Dermis blood vessel endothelial cell (primary cell): ENCODE measurements at places on chromosomes 16 and 17.

GRCh38 chr17:63917646-63918045 lies 993 bp downstream of the GH1 start:
- no peak for DNase-seq

- no peak for DNase-seq
These were observed 67.7 kb downstream of the SMG6 start for GRCh38 chr17:2235792-2236366.

GRCh38 chr17:58970609-58971450 lies 135.8 kb downstream of the TRIM37 start:
- no peak for DNase-seq

DNA sequence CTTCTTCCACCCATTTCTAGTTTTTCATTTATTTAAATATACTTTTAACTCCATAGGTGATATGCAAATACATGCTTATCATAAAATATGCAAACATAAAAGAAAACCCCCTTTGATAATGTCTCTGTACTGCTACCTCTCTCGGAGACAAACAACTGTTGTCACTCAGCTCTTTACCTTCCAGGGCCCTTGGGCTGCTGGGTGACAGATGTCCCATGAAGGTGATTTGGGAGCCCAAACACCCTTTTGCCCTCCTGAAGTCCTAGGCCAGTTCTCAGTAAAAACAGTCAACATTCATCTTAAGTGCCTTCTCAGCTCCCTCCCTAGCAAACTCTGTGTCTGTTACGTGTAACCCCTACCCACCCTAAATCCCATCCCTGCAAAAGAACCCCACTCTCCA lies 37.5 kb downstream of the CHD9 start:
- no peak for DNase-seq

- no peak for DNase-seq
These were observed 10.6 kb downstream of the GTF3C1 start for GRCh38 chr16:27539120-27539519.

GRCh38 chr17:8828517-8828875 lies 29.3 kb upstream of the MFSD6L start:
- no peak for DNase-seq

DNA sequence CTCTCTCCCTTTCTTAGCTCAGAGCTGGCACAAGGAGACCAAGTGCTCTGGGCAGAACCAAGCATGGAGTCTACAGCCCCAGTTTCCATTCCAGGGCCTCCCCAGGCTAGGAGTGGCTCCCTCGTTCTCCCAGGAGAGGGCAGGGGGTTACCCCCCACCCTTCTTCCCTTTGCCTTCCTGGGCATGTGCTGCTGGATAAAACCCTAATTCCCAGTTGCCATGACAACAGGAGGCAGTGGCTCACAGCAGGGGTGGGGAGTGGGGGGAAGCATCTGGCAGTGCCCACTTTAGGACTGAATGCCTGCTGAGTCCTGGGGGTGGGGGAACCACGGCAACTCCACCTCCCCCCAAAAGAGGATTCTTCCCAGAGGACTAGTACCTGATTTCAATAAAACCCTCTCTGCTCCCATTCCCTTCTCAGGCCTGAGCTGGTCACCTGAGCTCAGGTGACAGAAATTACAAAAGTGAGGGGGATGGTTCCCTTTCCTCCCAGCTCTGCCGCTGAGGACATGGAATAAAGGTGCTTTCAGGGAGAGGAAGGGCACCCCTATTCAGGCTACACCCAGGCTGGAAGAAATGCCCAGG lies 1.8 kb downstream of the MPP2 start:
- no peak for DNase-seq

DNA sequence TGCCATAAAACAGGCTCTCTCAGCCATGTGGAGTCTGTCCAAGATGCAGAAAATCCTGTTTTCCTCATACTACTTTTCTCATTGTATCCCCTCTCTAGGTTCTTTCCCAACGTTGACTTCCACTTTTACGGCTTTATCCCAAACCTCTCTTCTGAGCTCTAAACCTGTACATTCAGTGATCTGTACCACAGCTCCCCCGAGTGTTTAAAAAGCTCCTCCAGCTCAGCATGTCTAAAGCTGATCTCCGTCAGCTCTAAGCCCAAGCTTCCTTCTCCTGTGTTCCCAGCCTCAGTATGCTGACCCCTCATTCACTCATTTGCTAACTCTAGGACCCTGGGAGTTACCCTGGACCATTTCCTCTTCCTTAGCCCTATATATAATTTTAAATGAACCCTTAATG lies 144.6 kb downstream of the DNAH9 start:
- DNase-seq, result no peak

- no peak for DNase-seq
These were observed 1.1 kb upstream of the EMP2 start for GRCh38 chr16:10581507-10581906.

GRCh38 chr16:21157632-21158031 lies 842 bp upstream of the LDAF1 start:
- no peak for DNase-seq
